ENCODE measurements at places on chromosomes 4 and X. TPM values are rescaled to one million over a fixed set of nuclear protein-coding genes. Genes with fewer than 3 reads are reported as not detected.
A peak's percentile ranks its signal among the peaks of the same experiment; 100 is the strongest.

- no peaks in the 10 kb centered on the region for H3K36me3 ChIP-seq
- no peaks in the 10 kb centered on the region for H3K4me1 ChIP-seq
- no peak overlapping the region for H3K4me3 ChIP-seq
- H3K27me3 ChIP-seq, result no peaks in the 10 kb centered on the region
- DNase-seq, result no peak
These were observed 49.0 kb downstream of the SPANXA2 start for GRCh38 chrX:141638550-141638949.

DNA sequence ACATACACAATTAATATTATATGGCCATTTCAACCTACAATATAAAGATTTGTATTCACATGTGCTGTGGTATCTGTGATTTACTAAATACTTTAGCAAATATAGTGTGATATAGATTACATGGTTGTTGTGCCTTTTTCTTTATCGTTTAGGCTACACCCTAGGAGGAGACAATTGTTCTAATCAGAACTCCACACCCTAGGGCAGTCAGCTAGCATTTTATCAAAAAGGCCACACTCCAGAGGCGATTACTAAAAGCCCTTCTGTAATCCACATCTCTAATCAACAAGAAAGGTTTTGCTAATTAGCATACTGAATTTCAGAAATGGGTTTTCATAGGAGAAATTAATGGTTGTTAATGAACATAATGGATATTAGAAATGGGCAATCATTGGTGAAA is 319.5 kb upstream of the NOCT start:
- no peak overlapping the region for H3K4me3 ChIP-seq
- H3K27ac ChIP-seq, result no peak overlapping the region
- DNase-seq, result no peak
- H3K27me3 ChIP-seq, result no peaks in the 10 kb centered on the region

DNA sequence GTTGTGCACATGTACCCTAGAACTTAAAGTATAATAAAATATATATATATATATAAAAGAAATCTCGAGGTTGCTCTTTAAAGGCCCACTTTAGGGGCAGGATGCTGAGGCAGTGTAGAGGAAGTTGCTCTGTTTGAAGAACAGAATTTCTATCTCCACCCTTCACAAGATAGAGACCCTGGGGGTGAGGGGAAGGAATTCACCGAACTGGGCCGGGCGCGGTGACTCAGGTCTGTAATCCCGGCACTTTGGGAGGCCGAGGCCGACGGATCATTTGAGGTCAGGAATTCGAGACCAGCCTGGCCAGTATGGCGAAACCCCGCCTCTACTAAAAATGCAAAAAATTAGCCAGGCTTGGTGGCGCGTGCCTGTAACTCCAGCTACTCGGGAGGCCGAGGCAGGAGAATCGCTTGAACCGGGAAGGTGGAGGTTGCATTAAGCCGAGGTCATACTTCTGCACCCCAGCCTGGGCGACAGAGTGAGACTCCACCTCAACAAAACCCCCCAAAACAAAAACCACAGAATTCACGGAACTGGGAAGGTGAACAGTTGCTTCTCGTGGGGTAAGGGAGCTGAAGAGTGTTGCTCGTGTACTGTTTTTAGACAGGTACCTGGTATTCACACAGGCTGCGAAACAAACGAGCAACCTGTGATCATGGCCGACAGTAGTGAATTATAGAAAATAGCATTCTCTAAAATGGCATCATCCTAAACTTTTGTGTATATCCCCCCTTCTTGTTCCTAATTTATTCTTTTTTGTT is 6.2 kb downstream of the PLAC8 start:
- H3K27me3 ChIP-seq, result no peaks in the 10 kb centered on the region
- DNase-seq, result no peak
- H3K4me1 ChIP-seq, result peaks cover 8% of the 10 kb centered on the region
- H3K36me3 ChIP-seq, result no peaks in the 10 kb centered on the region
- H3K4me3 ChIP-seq, result no peak overlapping the region
- H3K27ac ChIP-seq, result no peak overlapping the region

- no peak overlapping the region for H3K4me3 ChIP-seq
- no peaks in the 10 kb centered on the region for H3K4me1 ChIP-seq
- no peak overlapping the region for H3K27ac ChIP-seq
- H3K27me3 ChIP-seq, result no peaks in the 10 kb centered on the region
- H3K36me3 ChIP-seq, result peaks cover 22% of the 10 kb centered on the region
These were observed 88.6 kb downstream of the DHRSX start for GRCh38 chrX:2412131-2412530.

GRCh38 chr4:150794706-150795105 is 212.8 kb downstream of the MAB21L2 start:
- H3K27me3 ChIP-seq, result no peaks in the 10 kb centered on the region
- no peaks in the 10 kb centered on the region for H3K4me1 ChIP-seq
- H3K27ac ChIP-seq, result no peak overlapping the region
- peaks cover 1% of the 10 kb centered on the region for H3K36me3 ChIP-seq

GRCh38 chr4:6920171-6920570 is 10.5 kb downstream of the TBC1D14 start:
- no peak overlapping the region for H3K27ac ChIP-seq
- no peak for DNase-seq
- no peaks in the 10 kb centered on the region for H3K27me3 ChIP-seq
- H3K4me1 ChIP-seq, result peaks cover 17% of the 10 kb centered on the region

DNA sequence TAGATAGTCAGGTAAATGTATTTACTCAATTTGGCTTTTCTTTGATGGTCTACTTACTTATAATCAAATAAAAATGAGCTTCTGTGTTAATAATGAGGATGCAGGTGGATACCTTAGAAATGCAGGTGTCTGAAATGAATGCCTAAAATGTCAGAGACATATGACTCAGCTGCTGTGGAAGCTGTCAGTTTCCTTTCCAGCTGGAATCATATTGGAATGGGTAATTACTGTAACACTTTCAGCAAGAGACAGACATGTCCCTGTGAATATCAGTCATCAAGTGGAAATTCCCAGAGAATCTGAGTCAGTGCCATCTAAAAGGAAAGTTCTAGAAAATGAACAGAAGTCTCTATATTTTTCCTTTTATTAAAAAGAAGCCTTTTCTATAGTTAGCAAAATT is 783.0 kb upstream of the AADAT start:
- no peak overlapping the region for H3K27ac ChIP-seq
- no peak overlapping the region for H3K4me3 ChIP-seq
- DNase-seq, result peak; percentile 40
- no peaks in the 10 kb centered on the region for H3K36me3 ChIP-seq
- H3K27me3 ChIP-seq, result no peaks in the 10 kb centered on the region

DNA sequence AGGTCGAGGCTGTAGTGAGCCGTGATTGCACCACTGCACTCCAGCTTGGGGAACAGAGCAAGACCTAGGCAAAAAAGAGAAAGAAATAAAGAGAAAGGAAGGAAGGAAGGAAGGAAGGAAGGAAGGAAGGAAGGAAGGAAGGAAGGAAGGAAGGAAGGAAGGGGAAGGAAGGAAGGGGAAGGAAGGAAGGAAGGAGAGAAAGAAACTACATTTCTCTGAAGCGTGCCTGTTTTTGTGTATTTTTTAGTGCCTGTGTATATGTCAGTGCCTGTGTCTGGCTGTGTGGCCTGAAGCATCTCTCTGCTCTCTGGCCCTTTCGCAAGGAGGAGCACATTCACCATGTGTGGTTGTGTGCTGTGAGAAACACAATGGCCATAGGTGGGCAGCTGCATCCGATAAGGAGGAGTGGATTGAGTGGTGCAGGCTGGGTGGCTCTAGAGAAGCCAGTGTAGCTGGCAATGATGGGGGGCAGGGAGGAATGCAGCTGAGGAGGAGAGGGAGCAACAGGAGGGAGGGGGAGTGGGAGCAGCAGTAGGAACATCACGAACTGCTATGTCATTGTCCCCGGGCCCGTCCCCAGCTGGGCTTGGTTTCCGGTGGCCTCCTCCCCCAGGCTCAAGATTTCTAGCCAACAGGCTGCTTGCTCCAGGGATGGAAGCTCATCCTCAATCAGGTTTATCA is 11.4 kb downstream of the SYN1 start:
- no peaks in the 10 kb centered on the region for H3K36me3 ChIP-seq
- no peaks in the 10 kb centered on the region for H3K27me3 ChIP-seq
- no peak for DNase-seq
- H3K4me3 ChIP-seq, result no peak overlapping the region
- H3K4me1 ChIP-seq, result no peaks in the 10 kb centered on the region

DNA sequence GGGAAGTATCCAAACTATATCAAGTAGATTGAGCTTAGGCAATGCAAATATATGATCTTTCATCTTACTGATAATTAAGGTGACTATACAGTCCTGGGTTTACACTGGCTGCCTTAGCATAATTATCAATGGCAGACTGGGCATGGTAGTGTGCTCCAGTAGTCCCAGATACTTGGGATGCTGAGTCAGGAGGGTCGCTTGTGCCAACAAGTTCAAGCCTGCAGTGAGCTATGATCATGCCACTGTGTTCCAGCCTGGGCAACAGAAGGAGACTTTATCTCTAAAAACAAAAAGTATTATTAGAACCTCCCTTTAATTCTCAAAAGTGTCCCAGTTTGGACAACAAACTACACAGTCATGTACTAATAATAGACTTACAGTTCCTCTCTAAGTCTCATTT is 99.4 kb upstream of the RASGEF1B start:
- H3K4me1 ChIP-seq, result no peaks in the 10 kb centered on the region
- H3K27me3 ChIP-seq, result no peaks in the 10 kb centered on the region
- H3K27ac ChIP-seq, result no peak overlapping the region
- no peaks in the 10 kb centered on the region for H3K36me3 ChIP-seq

DNA sequence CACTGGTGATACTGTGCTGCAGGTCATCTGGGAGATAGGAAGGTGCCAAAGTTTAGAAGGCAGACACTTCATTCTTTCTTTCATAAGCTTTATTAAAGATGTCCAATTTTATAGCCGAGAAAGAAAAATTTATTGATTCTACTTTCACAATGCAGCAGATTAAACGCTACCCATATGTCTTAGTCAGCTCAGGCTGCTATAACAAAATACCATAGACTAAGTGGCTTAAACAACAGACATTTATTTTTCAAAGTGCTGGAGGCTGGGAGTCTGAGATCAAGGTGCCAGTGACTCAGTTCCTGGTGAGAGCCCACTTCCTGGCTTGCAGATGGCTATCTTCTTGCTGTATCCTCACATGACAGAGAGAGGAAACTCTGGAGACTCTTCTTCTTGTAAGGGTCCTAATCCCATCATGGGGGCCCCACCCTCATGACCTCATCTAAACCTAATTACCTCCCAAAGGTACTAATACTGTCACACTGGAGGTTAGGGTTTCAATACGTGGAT is 33.4 kb upstream of the KLHL34 start:
- H3K4me1 ChIP-seq, result no peaks in the 10 kb centered on the region
- no peak overlapping the region for H3K27ac ChIP-seq
- H3K36me3 ChIP-seq, result no peaks in the 10 kb centered on the region

DNA sequence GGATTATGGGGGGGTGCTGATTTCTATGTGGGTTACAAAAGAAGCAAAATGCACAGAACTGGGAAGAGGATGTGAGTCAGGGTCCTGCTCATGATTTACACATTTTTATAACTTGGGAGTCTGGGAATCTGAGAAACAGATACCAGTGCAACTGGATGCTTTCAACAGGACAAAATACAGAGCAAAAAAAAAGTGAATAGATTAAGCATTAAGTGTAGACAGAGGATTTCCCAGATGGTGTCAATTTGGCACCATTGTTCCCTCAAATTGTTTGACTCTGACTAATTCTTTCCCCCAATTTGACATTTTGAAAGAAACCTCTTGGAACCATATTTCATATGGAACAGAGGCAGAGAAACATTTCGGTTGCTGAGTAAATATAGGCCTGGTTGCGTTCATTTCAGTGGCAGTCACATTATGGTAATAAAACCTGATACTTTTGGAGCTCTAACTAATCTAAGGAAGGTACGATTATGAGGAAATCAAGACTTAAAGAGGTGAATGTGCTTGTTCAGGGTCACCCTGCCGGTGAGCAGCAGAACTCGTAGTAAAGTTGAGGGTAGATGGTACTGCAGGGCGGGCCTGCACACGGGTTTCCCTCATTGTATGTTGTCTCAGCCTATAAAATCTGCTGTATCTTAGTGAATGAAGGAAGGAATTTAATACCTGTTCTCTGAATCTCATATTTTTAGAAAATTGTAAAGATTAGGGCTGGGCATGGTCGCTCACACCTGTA is 18.7 kb upstream of the CDKL5 start:
- DNase-seq, result no peak
- H3K27me3 ChIP-seq, result no peaks in the 10 kb centered on the region
- H3K4me1 ChIP-seq, result no peaks in the 10 kb centered on the region
- H3K36me3 ChIP-seq, result peaks cover 5% of the 10 kb centered on the region
- no peak overlapping the region for H3K27ac ChIP-seq
- no peak overlapping the region for H3K4me3 ChIP-seq

DNA sequence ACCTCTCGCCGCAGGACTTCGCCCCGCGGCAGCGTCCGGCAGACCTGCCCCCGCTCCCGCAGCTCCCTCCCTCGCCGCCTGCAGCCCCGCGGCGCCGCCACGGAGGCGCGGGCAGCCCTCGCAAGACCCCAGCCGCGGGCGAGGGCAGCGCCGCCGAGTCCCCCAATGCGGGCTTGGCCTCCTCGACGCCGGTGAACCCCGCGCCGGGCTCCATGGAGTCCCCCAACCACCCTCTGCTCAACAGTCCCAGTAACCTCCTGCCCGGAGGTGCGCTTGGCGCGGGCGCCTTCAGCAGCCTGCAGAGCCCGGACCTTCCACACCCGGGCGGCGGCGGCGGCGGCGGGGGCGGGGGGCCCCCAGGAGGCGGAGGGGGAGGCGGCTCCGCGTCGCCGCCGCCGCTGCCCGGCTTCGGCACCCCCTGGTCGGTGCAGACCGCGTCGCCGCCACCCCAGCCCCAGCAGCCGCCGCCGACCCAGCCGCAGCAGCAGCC is 1.2 kb downstream of the CPEB2 start:
- H3K4me1 ChIP-seq, result peaks cover 7% of the 10 kb centered on the region
- peak overlapping the region; percentile 89 for H3K4me3 ChIP-seq
- H3K27ac ChIP-seq, result peak overlapping the region; percentile 95
- H3K36me3 ChIP-seq, result peaks cover 8% of the 10 kb centered on the region
- no peaks in the 10 kb centered on the region for H3K27me3 ChIP-seq

- no peaks in the 10 kb centered on the region for H3K4me1 ChIP-seq
- no peaks in the 10 kb centered on the region for H3K27me3 ChIP-seq
- H3K36me3 ChIP-seq, result no peaks in the 10 kb centered on the region
- no peak overlapping the region for H3K4me3 ChIP-seq
- H3K27ac ChIP-seq, result no peak overlapping the region
These were observed 5.1 kb downstream of the SEPTIN6 start for GRCh38 chrX:119687661-119688413.

DNA sequence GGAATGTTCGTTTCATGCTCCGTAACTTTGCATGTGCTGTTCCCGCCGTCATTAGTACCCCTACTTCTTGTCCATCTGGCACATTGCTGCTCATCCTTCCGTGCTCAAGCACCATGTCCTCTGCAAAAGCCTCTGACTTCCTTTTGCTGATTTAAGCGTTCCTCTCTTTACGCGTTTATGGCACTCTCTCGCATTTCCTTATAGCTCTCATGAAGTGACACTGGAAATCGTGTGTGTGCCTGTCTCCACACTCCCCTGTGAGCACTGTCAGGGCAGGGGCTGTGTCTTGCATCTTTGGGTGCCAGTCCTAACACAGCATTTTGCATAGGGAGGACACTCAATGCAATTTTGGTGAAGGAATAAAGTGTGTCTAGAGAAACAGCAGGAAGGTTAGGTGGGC is 210.6 kb upstream of the FAT1 start:
- no peak overlapping the region for H3K27ac ChIP-seq
- DNase-seq, result no peak
- no peaks in the 10 kb centered on the region for H3K36me3 ChIP-seq
- no peak overlapping the region for H3K4me3 ChIP-seq
- H3K27me3 ChIP-seq, result no peaks in the 10 kb centered on the region

Gene PPP2R2C
- total RNA-seq, result 7.5 TPM

Gene EGFL6
- not detected for total RNA-seq

Gene CTAG1B
- not detected for total RNA-seq

Gene CLNK
- total RNA-seq, result not detected

Gene LRIT3
- 0.22 TPM for total RNA-seq

Gene STK26
- 17.5 TPM for total RNA-seq

Gene USP9X
- total RNA-seq, result 68.6 TPM

Measured in MCF 10A (cell line).